ENCODE measurements at places on chromosomes 5 and 9.

DNA sequence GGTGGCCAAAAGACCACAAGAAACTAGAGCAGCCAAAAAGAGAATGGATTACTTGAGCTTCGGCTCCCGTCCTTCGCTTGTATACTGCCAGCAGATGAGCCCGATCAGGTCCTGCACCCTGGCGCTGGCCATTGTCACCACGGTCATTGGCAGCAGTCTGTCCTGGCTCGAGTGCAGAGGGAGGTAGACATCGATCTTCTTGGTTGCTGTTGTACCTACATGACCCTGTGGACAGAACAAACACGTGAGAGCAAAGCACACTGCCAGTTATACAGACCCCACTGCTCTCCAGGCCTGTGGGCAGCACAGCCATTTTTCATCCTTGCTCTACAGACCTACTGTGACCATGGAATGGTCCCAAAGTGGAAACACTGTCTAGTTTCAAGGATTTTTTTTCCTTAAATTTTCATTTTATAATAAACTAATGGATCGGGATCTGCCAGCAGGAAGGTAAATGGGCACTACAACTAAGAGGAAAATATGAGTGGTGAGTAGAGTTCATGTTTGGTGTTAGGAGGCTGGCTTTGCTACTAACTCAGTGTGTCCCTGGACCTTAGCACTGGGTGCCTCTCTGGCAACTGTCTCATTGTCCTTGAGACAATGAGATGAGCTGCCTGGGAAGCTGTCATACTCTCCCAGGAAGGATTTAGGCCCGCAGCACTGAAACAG lies 121.4 kb downstream of the MAPKAP1 start:
- no peak for DNase-seq

DNA sequence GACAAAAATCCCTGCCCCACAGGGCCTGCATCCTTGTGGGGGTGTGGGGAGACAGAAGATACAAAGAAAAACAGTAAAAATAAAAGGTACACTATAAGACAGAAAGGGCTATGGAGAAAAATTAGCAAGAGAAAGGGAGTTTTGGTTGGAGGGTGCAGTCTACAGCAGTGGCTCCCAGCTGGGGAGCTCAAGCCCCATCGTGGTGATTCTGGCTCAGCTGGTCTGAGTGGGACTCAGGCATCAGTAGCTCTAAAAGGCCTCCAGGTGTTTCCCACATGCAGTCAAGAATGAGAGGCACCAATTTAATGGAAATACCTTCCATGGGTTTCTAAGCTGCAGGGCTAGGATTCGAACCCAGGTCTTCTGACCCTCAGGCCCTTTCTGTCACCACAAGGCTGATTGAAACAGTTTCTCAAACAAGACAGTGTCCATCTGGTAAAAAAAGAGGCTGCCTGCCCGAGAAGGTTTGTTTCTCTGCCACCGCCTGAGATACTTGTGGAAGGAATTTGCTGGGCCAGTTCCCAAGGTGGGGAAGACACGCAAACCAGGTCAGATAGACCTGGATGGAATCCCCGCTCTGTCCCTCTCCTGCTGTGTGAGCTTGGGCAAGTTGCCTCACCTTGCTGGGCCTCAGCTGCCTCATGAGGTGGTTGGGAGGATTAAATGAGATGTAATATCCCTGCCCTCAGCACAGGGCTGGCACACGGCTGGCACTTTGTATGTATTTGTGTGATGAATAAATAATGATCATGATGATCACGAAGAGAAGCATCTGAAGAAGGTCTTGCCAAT lies 43.1 kb downstream of the COL27A1 start:
- no peak for DNase-seq

- no peak for DNase-seq
Measured at GRCh38 chr9:13568405-13568804, 288.9 kb upstream of the MPDZ start.

- no peak for DNase-seq
Measured at GRCh38 chr5:159737263-159737662, 179.0 kb upstream of the ADRA1B start.

DNA sequence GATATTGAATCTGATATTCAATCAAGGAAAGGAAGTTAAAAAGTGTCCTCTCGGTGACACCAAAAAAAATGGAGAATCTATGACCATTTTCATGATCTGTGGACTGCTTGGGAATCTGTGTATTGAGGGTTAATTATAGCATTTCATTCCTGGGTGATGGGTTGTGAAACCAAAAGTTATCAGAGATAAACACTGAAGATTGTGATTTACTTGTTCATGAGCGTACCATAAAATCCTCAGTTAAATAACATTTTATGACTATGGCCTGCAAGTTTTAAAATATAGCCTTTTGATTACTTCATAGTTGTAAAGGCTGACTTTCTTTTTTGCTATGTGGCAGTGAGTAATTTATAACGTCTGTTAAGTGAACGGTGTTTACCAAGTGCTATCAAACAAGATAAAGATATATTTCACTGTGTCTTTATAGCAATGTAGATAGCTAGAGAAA lies 267.9 kb upstream of the SEMA6A start:
- DNase-seq, result no peak

GRCh38 chr5:21807953-21808352 lies 1045.2 kb downstream of the CDH12 start:
- DNase-seq, result no peak

GRCh38 chr5:61640179-61641021 lies 308.3 kb downstream of the ZSWIM6 start:
- no peak for DNase-seq

DNA sequence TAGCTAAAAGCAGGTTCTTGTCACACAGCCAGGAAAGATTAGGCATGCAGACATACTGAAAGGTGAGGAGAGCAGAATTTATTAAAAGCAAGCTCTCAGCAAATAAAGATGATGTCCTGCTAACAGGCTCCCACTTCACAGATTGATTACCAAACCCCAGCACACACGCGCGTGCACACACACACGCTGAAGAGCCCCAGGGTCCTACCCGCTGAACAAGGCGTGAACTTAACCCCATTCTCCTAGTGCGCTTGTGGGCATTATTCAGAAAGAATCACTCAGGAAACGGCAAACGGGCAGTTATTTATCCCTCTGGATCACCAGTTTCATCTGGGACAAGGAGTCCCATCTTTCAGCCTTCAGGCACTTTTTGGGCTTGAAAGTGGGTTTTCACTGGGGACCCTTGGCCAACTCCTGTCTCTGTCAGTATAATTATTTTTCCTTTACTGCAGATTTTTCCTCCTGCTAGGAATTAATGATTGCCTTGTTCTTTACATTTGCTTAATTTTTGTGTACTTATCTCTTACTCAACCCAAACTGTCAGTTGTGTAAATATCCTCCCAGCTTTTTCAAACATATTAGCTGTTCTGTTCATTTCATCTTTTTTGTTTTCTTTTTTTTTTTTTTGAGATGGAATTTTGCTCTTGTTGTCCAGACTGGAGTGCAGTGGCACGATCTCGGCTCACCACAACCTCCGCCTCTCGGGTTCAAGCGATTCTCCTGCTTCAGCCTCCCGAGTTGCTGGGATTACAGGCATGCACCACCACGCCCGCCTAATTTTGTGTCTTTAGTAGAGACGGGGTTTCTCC lies 92.6 kb downstream of the RIC1 start:
- DNase-seq, result no peak

GRCh38 chr5:43275391-43275790 lies 37.8 kb downstream of the HMGCS1 start:
- no peak for DNase-seq

DNA sequence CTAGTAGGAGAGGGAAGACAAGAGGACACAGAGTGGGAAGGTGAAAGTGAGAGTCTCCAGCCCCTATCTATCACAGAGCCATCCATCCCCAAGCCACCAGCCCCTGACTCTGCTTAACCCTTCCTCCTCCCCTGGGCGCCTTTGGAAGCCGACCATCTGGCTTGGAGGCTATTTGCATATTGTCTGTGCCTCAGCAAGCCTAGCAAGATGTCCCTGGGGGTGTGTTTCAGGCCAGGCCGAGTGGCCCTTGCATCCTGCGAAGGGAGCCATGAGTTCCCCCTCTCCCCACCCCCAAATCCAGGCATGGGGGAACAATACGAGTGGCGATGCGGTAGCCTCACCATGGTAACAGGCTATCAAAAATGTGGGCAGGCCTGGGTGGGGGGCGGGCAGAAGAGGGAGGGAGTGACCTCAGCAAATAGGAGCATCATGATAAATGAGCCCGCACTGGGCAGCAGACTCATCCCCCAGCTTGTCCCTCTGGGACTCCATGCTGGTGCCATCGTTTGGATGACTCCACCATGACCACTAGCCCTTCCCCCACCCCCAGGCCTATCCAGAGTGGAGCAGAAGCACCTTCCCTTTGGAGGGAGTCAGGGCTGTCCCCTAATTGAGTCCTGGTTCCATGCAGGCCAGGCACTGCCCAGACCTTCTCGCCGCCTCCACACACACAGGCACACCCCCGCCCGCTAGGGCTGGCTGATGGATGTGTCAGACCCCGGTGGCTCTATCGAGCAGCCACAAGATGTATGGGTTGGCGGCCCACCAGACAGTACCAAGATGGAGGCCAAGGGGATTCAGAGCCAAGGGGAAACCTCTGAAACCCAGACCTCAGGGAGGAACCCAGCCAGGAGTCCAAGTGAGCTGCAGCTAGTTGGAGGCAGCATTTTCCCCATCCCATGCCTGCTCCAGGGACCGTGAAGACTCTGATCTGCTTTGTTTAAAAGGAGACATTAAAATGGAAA lies 14.6 kb downstream of the URM1 start:
- DNase-seq, result no peak

DNA sequence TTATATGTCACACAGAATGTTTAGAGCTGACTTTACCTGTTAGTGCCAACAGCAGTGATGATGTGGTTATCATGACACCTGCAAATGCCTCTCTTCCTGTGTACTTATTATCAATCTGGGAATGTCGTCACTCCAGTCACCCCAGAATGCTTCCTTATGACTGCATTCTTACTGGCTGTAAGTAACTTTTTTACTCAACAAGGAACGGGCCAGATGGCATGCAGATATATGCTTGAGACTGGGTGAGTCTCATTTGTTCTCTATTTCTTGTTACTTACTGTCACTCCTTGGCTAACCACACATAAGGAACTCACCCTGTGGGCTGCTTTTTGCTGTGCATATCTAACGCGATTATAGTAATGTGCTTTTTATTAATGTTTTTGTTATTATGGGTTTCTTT lies 385.5 kb upstream of the MEF2C start:
- DNase-seq, result peak; percentile 81

DNA sequence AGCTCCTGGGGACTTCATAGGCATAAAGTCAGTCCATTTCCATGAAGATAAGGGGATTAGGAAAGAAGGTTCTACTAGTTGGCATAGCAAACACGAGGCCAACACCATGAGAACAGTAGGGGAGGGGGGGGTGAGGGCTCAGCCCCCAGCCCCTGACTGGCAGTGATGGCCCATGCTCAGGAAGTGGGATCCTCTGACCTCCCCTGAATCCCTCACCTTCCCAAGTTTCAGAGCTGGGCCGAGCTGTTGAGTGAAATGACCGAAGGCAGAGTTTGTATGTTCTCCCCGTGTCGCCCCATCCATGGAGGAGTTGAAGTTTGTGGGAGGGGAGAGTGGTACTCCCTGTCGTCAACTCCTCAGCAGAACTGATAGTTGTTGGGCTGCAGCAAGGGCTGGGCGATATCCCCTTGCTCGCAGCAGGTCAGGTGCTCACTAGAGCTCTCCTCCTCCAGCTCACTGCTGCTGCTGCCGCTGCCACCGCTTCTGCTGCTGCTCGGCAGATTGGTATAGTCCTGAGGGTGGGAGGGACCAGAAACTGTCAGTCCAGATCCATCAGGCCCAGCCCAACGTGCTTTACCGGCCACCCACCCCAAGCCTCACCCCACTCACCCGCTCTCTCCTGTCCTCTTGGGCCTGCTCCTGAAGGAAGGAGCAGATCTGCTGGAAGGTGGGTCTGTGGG lies 32.5 kb downstream of the CSF1R start:
- DNase-seq, result no peak

DNA sequence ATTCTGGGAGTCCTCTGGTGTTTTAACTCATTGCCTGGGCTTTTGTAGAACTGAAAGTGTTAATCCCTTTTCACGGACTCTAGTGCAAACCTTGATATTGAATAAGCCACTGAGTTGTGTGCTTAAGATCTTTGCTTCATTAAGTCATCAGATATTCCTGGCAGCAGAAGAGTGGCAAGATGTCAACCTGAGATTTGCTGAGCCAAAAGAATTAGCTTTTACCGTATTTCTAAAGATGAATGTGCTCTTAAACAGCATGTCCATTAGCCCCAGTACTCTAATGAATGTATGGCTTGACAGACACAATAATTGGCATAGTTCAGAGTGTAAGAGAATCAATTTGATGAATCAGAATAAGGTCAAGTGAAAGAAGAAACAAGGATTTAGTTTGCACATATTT lies 87.2 kb upstream of the CDH6 start:
- DNase-seq, result no peak

DNA sequence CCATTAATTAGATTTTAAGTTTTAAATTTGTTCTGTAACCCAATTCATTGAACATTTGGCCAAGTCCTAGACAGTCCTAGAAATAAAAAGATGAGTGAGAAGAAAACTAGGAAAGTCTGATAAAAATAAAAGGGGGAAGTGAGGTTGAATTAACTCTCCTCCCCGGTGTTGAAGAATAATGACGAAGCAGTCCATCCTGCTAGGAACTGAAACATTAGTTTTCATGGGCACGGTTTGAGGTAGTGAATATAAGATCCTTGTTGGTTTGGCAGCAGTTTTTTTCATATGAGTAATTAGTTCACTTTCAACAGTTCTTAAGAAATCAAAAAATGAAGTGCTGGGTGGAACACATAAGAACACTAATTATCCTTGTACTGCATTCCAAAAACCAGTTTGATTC lies 103.1 kb downstream of the MTREX start:
- DNase-seq, result peak; percentile 51

DNA sequence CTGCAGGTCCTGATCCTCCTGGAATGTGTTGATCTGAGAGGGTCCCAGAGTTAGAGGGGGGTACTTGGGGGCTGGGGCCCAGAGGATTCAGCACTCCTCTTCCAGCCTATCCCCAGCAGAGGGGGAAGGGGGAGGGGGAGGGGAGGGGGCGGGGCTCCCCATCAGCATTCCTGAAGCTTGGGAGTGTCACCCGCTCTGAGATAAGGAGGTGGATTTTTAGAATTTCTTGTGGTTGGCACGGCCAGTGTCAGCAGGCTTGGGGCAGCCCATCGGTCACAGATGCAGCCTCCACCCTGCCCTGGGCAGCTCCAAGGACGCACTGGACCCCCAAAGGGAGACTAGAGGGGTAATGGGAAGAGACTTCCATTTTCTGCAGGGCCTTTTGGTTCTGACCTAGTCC lies 5.3 kb downstream of the FGF18 start:
- no peak for DNase-seq

DNA sequence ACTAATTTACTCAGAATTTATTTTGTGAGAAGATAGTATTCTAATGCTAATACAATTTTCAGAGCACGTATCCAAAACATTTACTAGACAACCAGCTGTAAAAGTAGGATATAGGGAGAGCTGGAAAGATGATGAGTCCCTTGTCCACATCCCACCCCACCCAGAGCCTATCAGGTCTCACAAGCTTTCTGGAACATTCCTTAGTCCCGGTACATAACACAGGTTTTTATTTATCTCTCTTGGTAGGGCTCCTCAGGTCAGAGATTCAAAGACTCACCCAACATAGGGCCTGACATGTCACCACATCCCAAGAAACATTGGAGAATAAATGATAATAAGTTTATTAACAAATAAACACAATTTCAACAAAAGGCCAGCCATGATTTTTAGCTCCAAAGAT lies 13.8 kb upstream of the RAD23B start:
- no peak for DNase-seq

GRCh38 chr9:94801234-94801633 lies 74.7 kb downstream of the AOPEP start:
- no peak for DNase-seq

All from KBM-7 (cell line).